ENCODE measurements at places on chromosomes 1 and 21.
A peak's percentile ranks its signal among the peaks of the same experiment; 100 is the strongest.

DNA sequence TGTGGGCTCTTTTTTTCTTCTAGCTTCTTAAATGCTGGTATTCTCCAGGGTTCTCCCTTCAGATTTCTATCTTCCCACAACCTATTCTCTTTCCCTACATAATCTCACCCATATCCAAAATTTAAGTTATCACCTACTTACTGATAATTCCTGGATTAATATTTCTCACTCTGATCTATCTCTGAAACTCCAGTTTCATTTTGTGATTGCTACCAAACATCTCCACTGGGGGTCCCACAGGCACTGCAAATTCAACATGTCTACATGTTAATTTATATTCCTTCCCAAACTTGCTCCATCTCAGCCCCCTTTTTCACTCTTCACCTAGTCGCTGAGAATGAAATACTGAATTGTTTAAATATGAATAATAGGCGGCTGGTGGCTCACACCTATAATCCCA is 9.9 kb upstream of the C1orf141 start:
- DNase-seq = no peak

DNA sequence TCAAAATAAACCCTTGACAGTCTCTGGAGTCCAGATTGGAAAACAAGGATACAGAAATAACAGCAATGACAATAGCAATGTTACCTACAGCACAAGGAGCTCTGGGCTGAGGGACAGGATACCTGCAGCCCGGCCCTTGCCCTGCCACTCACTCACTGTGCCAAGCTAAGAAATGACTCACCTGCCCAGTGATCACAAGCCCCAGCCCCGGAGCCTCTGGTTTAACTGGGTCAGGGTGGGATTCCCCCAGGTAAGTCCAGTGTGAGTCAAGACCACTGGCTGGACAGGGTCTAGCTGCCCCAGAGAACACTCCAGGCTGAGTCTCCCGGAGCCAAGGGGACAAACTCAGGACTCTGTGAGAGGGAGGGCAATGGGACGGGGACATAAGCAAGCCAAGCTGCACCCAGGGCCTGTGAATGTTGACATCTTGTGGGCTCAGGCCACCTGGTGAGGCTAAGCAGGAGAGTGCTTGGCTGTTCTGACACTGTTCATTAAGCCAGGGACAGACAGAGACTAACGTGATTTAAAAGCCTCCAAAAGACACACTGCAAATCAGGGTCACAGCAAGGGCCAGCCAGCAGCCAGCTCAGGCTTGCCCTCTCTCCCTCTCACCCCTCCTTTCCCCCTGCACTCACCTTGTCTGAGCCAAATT is 64.1 kb downstream of the MIS18A start:
- DNase-seq = no peak

DNA sequence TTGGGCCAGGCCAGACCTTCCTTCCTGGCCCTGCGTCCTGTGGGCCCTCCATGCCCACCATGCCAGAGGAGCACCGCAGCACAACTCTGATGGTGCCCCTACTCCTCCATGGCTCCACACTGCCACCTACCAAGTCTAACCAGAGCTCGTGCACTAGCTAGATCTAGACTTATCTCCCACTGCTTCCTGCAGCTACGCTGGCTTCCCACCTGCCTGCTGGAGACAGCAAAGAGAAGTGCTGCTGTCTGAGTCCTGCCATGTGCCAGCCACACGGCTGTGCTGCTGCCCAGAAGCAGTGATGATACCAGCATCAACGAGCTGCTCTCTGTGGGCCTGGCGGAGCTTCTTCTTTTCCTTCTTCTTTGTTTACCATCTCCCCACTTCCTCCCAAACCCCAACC is 4.5 kb downstream of the GUCA2B start:
- no peak for DNase-seq

GRCh38 chr1:1088029-1088800 is 14.1 kb upstream of the RNF223 start:
- no peak for DNase-seq

DNA sequence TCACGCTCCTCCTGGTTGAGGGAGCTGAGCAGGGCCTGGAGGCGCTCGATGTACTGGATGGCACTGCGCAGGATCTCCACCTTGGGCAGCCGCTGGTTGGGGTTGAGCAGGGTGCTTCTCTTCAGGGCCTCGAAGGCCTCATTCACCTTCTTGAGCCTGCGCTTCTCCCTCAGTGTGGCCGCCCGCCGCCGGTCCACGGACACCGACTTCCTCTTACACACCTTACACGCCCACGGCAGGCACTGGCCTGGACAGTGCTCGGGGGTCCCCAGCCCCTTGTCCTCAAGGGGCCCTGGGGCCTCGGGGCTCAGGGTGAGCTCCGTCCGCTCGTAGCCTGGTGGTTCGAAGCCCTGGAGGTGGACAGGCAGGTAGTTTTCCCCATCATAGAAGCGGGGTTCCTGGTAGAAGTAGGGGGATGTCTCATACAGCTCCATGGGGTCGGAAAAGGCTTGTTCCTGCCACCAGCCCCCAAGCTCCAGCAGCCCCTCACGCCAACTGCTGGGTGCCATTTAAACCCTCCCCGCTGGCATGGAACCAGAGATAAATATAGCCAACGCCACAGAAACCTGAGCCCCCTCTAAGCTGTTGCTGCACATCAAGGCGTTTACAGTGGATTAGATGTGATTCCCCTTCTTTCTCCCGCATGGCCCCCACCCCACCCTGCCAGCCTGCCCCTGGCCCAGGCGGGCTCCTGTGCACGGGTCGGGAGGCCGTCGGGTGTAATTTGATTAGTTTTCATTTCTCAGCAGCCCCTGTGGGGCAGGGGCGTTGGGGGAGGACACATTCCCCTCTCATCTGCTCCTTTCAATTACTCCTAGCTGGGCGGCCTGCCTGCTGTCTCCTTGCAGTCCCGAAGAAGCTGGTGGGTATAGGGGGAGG is at the start of gene MYOG:
Gene MYOG (minus strand): TSS at position 485 of the 879 bp plus-strand sequence. CDS start 51 bp downstream, at position 434.
- no peak for DNase-seq

GRCh38 chr21:36504067-36505058 is 24.4 kb upstream of the CLDN14 start:
- DNase-seq = no peak

GRCh38 chr1:19557609-19558051 is 72.3 kb upstream of the CAPZB start:
- DNase-seq = no peak

DNA sequence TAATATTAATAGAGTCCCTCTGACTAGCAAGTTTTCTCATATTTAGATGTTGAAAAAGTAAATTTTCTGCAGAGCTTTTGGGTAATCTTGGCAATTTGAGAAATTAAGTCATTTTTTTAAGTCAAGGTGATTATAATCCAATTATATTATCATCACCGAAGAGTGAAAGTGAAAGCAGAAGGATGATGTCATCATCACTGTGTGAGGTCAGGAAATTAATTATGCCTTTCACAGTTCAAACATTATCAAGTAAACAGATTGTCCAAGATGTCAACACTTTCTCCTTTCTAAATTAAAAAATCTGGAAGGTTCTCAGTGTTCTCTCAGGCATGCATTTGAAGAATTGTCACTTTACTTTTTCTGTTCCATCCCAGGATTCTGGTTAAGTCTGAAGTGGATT is 296.0 kb downstream of the TBX15 start:
- no peak for DNase-seq

DNA sequence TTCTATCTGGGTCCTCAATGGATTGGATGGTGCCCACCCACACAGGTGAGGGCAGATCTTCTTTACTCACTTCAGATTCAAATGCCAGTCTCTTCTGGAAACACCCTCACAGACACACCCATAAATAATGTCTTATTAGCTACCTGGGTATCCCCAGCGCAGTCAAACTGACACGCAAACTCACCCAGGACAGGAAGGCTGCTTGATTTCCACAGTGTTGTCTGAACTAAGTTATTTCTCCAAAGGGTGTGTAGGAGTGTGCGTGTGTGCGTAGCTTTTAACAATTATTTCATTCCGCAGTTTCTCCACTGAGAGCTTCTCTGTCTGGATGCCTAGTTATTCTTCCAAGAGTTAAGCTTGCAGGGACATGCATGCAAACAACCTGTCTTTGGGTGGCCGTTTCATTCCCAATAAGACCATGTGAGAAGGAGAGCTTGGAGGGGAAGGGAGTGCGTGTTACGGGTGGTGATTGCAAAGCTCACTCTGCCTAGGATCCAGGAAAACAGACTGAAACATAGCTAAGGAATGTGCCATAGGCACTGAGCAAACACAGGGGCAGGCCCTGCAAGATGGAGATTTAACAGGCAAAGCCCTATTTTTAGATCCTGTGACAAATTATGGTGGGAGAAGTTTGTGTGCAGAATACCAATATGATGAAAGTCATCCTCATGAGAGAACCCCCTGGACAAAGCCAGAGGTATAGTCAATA is 269.7 kb downstream of the DYRK1A start:
- no peak for DNase-seq

GRCh38 chr21:31666445-31667010 is 7.0 kb downstream of the SOD1 start:
- no peak for DNase-seq

DNA sequence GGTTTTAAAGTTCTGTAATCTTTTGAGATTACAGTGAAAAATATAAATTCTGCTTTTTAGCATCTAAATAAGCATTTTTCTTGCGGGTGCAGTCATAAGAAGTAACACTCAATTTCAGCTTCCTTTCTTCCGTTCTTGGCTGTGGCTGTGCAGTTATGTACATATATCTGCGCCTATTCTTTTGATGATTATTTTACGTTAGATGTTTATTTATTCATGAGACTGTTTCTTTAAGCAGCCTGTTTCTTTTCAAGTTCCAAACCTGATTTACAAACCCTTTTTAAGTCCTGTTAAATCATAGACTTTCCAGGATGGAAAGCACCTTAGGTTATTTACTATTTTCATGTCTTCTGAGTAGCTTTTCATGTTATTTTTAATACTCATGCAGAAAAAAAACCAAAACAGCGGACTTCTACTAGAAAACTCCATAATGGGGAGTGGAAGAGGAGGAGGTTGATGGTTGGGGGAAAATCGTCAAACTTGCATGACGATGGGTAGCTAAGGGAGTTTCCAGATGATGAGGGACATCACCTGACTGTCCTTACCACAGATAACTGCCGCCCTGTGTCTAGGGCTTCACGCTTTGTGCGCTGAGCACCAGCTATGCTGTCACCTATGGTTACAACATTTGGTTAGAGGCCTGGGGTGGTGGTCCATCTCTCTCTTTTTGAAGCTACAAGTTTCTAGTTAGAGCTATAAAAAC is 2.6 kb downstream of the PRDM2 start:
- peak; percentile 25 for DNase-seq

DNA sequence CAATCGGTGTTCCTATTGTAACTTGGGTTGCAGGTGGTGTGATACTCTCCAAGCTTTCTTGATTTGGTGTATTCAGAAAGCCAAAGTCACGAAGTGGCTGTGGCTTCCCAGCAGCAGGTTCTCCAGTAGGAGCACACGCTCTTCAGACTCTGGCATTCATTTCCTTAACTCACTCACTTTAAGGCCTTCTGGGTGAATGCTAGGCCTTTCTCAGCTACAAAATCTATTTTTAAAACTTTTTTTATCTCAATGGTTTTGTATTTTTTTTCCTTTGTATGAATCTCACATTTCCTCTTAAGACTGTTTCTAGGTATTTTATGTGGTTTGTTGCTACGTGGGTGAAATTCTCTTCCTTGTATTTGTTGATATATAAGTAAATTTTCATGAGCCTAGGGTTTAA is 22.9 kb upstream of the PKN2 start:
- no peak for DNase-seq

DNA sequence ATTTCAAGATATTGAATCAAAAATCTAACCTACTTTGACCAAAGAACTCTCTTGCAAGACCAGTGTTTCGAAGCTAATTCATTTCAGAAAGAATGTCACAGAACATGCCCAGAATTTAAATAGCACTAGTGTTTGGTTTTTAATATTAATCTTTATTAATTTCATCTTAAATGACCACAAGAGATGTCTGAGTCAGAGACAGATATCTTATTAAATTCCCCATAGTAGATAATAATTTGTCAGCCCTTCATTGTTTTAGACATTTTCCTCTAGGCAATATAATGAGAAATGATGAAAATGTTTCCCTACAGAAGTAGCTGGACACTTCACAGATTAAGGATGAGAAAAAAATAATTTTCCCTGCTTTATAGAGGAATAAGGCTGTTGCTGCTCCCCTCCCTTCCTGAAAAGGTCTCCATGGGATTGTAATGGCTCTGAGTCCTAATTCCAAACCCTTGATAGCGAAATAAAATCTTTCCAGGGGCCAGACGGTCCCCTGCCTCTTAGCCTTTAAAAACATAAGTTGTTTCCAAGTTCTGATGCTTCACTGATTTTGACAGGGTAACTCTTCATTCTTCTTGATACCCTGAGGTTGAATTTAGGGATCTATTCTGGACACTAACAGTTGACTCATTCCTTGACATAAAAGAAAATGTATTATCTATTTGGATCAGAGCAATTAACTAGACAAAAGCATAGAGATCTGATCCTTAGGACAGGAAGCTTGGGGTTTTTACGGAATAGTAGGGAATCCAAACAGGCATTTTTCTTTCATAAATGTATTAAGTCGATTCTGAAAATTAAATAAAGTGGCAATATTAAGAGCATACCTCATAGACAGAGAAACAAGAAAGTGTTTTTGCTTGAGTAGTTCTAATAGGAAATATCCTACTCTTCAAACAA is 820.8 kb downstream of the BRINP3 start:
- no peak for DNase-seq

DNA sequence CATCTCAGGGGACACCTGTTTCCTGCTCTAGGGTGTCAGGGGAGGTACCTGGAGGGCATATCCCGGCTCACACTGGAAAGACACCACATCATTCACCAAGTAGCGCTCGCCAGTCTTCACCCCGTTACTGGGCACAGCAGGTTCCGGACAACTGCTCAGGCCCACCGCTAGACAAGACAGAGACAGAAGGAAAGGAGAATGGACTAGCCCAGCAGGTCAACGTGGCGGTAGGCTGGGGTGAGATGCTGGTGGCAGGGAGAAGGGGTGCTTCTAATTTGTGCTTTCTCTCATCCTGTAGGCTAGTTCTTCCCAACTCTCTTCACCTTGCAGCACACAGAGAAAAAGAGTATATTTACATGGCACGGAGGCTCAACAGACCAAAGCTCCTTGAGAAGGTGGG is 145.0 kb downstream of the ZSCAN20 start:
- DNase-seq = no peak

- no peak for DNase-seq
These were observed 10.5 kb upstream of the INTS3 start for GRCh38 chr1:153717330-153717729.

- no peak for DNase-seq
These were observed 34.4 kb upstream of the COP1 start for GRCh38 chr1:176241385-176242015.

All from activated T-cell treated with anti-CD3 and anti-CD28 coated beads for 48 hours (primary cell).